Activated CD4-positive, alpha-beta T cell treated with anti-CD3 and anti-CD28 coated beads, Interleukin-2, amount 10 ng/mL, durations not matched to agents 24 days and 14 days (primary cell): ENCODE measurements at places on chromosomes 3 and 15.

DNA sequence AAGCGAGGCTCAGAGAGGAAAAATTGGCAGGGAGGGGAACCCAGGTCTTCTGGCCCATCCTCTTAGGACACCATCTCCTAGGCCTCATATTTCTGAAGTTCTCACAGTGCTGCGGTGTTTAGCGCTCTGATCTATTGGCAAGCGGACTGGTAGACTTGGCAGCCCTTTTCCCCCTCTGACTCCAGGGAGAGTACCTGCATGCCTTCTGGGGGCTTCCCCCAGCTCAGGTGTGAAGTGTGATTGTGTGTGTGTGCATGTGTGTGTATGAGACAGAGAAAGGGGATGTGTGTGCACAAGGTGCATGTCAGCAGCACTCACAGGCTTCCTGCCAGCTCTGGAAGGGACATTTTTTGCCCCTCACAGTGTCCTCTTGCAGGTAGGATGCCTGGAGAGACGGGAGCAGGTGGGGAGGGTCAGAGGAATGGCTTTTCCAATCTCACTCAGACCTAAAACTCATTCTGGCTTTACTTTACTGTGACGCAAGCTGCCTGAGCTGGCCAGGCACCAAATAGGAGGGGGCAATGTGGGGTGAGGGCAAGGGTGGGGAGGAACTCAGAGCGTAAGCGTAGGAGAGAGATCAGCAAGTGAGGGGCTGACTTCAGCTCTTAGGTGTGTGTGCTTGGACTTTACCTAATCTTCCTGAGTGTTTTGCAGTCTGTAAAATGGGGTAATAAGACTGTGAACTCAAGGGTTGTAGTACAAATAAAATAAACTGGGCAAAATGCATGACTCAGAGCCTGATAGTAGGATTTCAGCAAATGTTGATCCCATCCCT is 4.0 kb upstream of the IL17RE start:
- H3K36me3 ChIP-seq: peaks cover 20% of the 10 kb centered on the region
- no peaks in the 10 kb centered on the region for H3K27me3 ChIP-seq
- H3K4me3 ChIP-seq: no peak overlapping the region
- DNase-seq: no peak
- H3K4me1 ChIP-seq: peaks cover 39% of the 10 kb centered on the region

DNA sequence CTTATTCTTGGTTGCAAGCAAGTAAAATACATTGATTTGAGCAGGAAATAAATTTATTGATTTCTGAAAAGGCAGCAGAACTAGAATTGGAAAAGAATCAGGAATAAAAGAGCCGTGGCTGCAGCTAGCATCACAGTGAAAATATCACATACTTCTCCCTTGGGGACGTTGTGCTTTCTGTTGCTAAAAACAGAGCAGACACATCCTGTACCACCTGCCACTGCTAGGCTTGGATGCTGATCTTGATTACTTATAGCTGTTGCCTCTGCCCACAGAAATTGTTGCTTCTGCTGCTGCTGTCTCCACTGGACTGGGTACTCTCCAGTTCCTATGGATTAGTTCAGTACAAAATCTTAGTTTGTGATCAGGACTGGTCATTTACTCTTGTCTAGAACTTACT is 283.8 kb downstream of the C3orf38 start:
- H3K4me3 ChIP-seq: no peak overlapping the region
- no peak overlapping the region for H3K27ac ChIP-seq
- no peaks in the 10 kb centered on the region for H3K27me3 ChIP-seq
- no peaks in the 10 kb centered on the region for H3K36me3 ChIP-seq
- no peaks in the 10 kb centered on the region for H3K4me1 ChIP-seq

DNA sequence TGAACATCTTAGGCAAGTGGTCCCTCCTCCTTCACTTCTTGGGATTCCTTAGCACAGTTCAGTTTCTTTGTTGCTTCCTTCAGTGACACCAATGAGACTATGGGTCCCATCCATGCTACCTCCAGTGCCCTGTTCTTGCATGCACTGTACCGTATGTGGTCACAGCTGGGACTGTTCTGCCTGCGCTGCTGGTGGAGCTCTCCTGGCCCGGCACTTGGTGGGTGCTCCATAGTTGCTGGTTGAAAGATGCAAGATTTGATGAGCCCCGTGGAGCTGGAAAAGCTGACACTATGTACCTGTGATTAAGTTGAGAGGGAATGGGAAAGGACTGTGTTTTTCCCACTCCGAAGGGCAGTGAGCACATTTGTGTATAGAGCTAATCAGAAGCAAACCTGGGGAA is 397.8 kb downstream of the LRTM1 start:
- no peaks in the 10 kb centered on the region for H3K4me1 ChIP-seq
- H3K36me3 ChIP-seq: no peaks in the 10 kb centered on the region
- no peaks in the 10 kb centered on the region for H3K27me3 ChIP-seq
- no peak overlapping the region for H3K4me3 ChIP-seq

DNA sequence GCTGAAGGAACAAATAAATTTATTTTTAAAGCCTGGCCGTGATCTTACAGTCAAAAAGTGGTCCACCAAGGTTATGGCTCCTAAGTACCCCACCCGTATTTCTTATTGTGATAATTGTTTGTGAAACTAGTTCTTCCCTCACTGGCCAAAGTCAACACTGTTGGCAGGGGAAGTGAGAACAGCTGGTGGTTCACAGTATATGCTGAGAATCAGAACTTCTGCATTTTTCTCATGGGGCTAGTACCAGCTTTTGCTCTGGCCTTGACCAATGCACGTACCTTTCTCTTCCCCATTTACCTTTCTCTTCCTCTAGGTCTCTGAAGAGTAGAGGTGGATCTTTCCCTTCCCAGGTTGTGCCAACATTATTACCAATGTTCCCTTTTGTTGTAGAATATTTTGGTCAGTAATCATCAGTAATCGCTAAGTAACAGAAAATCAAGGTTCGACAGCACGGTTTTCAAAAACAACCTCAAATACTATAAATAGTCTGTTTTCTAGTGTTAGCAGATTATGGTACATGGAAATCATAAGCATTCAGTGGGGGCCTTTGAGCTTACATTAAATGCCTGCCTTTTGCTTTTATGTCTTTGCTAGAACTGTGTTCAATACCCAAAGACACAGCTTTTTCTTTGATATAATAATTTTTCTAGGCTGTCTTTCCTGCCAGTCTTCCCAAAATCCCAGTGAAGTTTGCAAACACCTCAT is 268.0 kb downstream of the LPP start:
- no peaks in the 10 kb centered on the region for H3K27me3 ChIP-seq
- no peak overlapping the region for H3K4me3 ChIP-seq
- H3K4me1 ChIP-seq: peaks cover 11% of the 10 kb centered on the region
- H3K27ac ChIP-seq: no peak overlapping the region
- DNase-seq: no peak

DNA sequence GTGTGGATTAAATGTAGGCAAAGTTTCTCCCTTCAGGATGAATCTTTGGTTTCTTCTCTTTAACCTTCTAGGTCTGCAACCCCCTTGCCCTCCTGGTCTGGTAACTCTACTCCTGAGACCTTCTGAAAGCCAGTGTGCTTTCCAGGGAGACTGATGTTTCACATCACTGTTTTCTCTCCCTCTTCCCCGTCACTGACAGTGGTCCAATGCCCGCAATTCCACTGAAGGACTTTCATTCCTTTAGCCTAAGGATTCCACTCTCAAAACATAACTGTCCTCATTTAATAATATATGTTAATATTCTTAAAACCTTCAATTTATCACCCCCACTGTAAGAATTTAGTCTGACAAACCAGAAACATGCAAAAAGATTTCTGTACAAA is 101.5 kb upstream of the CPNE4 start:
- DNase-seq: no peak
- H3K27ac ChIP-seq: no peak overlapping the region
- H3K36me3 ChIP-seq: no peaks in the 10 kb centered on the region
- H3K4me3 ChIP-seq: no peak overlapping the region

DNA sequence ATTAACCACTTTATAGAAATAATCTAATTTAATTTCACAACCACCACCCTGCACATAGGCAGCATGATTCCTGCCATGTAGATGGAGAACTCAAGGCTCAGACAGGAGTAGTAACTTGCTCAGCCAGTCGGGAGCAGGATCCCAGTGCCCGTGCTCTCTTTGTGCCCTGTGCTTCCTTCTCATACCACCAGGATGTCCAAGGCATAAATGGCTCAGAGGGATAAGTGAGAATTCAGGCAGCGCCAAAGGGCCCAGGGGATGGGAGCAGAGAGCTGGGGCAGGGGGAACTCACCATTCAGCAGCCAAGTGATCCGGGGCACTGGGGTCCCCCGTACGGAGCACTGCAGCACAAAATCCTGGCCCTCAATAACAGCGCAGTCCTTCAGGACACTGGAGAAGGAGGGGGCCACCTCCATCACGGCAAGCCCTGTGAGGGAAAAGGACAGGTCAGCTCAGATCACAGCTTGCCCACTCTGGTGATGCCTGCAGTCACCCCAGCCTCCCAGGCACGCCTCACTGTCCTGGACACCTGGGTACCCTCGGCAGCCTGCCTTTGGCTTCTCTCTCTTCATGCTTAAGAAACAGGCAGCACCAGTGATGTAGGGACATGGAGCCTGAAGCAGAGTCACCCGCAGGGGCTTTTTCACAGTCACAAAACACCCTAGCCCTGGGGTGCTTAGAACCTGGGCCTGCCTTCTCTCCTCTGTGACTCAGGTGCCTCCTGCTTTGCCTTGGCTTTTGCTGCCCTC is 141.0 kb upstream of the HACD2 start:
- H3K27ac ChIP-seq: no peak overlapping the region
- peaks cover 10% of the 10 kb centered on the region for H3K27me3 ChIP-seq
- H3K36me3 ChIP-seq: no peaks in the 10 kb centered on the region
- DNase-seq: no peak

DNA sequence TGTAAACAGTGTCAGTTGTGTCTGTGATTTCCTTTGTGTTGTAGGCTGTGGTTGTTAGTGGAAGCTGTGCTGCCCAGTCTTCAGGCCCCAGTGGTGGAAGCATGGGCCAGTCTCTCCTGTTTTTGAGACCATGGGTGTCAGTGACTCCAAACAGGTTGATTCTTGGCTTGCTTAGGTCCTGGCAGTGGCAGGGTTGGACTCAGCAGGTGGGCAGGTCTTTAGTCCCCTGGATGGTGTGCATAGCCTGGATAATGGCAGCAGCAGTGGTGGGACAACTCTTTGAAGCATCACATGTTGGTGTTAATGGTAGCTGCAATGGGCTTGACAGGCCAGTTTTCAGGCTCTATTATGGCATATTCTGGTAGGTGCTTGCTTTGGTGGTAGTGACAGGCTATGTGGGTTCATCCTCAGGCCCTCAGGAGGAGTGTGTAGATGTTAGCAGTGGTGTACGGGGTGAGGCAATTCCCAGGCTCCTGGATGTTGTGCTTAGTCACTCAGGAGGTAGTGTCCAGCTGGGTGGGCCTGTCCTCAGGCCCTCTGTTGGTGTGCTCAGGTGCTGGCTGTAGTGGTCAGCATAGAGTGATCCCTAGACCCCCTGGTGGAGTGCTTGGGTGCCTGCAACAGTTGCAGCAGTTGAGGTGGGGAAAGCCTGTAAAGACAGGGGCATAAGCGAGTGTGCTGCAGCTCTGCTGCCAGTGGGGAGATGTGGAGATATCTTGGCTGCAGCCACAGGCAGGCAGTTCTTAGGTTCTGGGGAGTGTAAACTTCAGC is 596.7 kb downstream of the PDCD6IP start:
- H3K27ac ChIP-seq: no peak overlapping the region
- no peak overlapping the region for H3K4me3 ChIP-seq
- peak; percentile 26 for DNase-seq
- H3K36me3 ChIP-seq: no peaks in the 10 kb centered on the region

GRCh38 chr3:135192929-135193328 is 397.9 kb downstream of the EPHB1 start:
- H3K27ac ChIP-seq: no peak overlapping the region
- no peak for DNase-seq
- no peaks in the 10 kb centered on the region for H3K36me3 ChIP-seq
- no peaks in the 10 kb centered on the region for H3K4me1 ChIP-seq
- H3K27me3 ChIP-seq: no peaks in the 10 kb centered on the region
